Calu3 (cell line): ENCODE measurements at places on chromosomes 5 and 9. TPM values are rescaled to one million over a fixed set of nuclear protein-coding genes. Genes with fewer than 3 reads are reported as not detected.

The CNTNAP3B gene
- total RNA-seq, result 24.8 and 35.5 TPM in 2 replicates

The PCDHGA4 gene
- 0.07 TPM in 2 replicates for total RNA-seq

The RFESD gene
- total RNA-seq, result 1.8 and 2.9 TPM in 2 replicates

The UBAP1 gene
- total RNA-seq, result 29.4 and 30.7 TPM in 2 replicates

The PCDHB7 gene
- total RNA-seq, result 0.26 and 0.37 TPM in 2 replicates

The SH3GL2 gene
- 1.1 and 1.5 TPM in 2 replicates for total RNA-seq

The REEP5 gene
- 123 and 130 TPM in 2 replicates for total RNA-seq

The NR5A1 gene
- 0.12 TPM in 1 of 2 replicates, not detected in the other for total RNA-seq

The IFNB1 gene
- 0.42 and 0.61 TPM in 2 replicates for total RNA-seq

The SLC36A2 gene
- not detected in 2 replicates for total RNA-seq
